Spinal cord (tissue), 10 donors: ENCODE measurements at places on chromosomes 12 and 14.

- DNase-seq: no peak
These were observed 96.1 kb downstream of the FLRT2 start for GRCh38 chr14:85625925-85626585.

GRCh38 chr14:30994681-30995620, 30.5 kb upstream of the AP4S1 start:
- no peak for DNase-seq

DNA sequence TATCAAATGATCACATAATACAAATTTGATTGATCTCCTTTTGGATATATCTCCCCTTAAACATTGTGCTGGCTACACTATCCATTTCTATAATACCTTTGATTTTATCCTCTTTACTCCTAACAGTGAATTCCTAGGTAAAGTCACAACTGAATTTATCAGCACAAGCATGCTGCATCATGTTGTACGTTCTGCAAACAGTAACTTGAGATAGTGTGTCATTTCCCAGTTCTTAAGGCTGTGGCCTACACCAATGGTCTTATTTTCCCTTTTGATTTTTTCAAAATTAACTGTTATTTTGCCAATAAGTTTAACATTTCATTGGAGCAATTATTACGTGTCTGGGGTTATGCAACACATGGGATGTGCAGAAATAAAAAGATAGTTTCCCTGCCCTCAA, 24.8 kb downstream of the PRKCH start:
- no peak for DNase-seq

DNA sequence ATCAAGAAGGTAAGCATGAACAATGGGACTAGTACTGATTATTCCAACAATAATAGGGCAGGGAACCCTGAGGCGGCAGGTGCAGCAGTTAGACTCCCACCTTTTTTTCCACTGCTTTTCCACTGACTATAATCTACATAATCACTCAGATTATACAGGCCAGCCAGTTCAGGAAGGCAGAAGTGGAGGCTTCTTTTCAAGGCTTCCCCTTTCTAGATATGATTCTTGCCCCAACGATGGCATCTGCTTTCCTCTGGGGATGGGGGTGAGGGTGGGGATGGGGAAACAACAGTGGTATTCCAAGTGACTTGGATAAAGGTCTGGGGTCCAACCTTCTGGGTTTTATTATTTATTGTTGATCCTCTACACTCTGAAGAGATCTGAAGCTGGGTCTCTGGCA, 331 bp downstream of the NCKAP1L start:
- DNase-seq: no peak

GRCh38 chr12:32532951-32533350, 133.6 kb downstream of the FGD4 start:
- no peak for DNase-seq

- DNase-seq: no peak
These were observed 1509.2 kb upstream of the SEL1L start for GRCh38 chr14:83042858-83043257.

- DNase-seq: no peak
These were observed 714.6 kb downstream of the GALC start for GRCh38 chr14:87278415-87278814.

- DNase-seq: no peak
These were observed 28.1 kb downstream of the DYRK2 start for GRCh38 chr12:67676624-67677023.

DNA sequence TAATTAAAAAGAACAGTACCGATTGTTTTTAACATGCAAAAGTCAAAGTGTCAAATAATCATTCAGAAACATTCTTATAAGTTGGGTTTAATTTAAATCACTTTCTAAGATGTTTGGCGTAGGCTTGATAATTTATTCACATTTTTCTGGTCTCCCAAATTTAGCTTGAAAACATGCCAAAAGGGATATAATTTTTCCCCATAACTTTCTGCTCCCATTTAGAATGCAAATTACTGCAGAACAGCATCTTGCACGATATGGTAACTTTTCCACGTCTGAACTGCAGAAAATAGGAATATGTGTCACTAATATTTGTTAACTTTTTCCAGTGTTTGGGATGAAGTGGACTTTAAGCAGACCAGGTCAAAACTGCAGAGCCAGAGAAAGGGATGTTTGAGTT, 1592.4 kb upstream of the SEL1L start:
- DNase-seq: no peak

DNA sequence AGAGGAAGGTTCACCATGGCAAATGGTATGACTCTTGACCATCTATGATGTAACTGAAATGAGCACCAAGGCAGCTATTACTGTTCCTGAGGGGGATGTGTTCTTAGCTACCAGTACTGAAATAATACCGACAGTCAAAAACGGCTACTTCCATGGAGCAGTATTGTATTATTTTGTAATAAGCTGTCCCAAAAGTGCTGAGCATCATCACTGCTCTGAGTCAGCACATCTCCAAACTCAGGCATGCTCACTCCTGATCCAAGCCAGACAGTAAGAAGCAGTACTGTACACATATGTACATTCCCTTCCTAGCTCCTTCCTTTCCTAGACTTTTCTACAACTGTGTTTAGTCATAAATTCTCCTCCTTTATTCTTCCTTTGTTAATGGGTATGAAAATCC, 8.6 kb downstream of the VTI1B start:
- no peak for DNase-seq

- DNase-seq: no peak
These were observed 14.9 kb downstream of the TRMT61A start for GRCh38 chr14:103543721-103544387.

DNA sequence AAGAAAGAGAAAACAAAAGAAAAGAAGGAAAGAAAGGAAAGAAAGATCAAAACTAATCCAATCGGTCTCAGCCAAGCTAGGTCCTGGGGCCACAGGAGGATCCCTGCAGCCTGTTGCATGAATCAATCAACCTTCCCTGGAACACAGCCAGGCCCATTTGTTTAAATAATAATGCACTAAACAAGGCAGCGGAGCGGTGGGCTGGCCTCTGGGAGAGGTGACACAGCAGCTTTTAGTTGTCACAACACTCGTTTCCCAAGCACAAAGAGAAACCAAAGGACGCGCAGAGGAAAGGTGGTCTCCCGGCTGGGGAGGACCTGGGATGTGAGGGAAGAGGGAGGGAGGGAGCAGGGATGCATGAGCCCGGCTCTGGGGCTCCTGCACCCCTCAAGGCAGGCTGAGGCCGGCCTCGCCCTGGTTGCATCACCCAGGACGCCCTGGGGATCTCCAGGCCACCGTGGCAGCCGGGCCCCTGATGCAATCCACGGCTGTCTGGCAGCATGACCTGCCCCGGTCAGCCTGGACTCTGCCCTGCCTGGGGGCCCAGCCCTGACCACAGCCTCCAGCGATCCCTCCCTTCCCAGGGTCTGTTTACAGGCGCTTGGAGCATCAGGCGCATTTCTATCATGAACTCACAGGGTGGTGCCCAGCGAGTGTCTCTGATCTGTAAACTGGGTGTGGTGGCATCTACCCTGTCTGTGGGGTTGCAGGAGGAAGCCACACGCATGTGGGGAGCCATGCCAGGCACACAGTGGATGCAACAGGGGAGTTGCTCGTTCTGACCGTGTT, 32.5 kb downstream of the MMP17 start:
- peak; percentile 4 for DNase-seq

GRCh38 chr12:65511134-65511834, 232.8 kb downstream of the MSRB3 start:
- DNase-seq: peak; percentile 79

DNA sequence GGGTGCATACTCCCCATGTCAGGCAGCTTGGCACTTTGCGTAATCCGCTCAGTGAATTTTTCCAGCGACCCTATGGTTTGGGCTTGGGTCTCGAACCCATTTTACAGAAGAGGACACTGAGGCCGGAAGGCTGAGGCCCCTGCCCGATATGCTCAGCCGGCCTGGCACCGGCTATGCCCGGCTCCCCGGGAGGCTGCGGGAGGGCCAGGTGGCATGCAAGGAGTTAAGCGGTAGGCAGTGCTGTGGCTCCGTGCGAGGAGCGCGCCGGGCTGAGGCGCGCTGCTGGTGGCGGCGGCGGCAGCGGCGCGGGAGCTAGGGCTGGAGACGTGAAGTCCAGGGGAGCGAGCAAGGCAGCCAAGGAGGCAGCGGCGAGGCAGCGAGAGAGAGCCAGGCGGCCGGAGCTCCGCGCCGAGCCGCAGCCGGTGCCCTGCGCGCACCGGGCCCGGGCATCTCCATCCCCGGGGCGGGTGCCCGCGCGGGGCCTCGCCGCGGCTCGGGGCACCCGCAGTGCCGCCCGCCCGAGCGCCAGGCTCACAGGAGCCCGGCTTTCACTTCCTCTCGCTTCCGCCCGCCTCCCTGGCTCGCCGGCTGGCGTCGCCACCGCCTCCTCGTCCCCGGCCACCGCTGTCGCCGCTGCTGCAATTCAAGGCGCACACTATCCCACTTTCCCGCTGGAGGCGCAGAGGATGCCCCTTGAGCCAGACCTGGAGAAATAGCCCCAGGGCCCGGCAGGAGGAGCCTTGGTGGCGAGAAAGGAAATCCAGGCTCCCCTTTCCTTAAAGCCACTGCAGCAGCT, at the start of gene WSCD2:
TSS of gene WSCD2 (plus strand) at position 272 of the 796 bp plus-strand sequence. CDS start 66,545 bp downstream, outside the sequence.
- peak; percentile 55 for DNase-seq

- DNase-seq: no peak
These were observed 18.5 kb upstream of the FKBP4 start for GRCh38 chr12:2776129-2776806.

DNA sequence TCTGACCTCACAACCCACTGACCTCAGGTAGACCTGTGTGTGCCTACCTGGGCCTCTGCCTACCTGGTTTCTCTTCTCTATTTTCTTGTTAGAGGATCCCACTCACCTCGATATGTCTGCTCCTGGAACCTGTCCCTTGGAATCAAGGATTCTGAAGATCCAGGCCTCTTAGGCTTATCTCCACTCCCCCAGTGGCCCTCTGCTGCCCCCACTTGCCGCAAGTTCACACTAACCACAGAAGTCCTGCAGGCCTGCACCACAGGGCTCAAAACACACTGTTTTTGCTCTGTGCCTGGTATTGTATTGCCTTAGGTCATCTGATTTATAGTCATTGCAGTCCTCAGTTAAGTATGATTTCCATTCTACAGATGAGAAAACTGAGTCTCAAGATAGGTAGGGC, 15.3 kb upstream of the NRXN3 start:
- DNase-seq: peak; percentile 37

DNA sequence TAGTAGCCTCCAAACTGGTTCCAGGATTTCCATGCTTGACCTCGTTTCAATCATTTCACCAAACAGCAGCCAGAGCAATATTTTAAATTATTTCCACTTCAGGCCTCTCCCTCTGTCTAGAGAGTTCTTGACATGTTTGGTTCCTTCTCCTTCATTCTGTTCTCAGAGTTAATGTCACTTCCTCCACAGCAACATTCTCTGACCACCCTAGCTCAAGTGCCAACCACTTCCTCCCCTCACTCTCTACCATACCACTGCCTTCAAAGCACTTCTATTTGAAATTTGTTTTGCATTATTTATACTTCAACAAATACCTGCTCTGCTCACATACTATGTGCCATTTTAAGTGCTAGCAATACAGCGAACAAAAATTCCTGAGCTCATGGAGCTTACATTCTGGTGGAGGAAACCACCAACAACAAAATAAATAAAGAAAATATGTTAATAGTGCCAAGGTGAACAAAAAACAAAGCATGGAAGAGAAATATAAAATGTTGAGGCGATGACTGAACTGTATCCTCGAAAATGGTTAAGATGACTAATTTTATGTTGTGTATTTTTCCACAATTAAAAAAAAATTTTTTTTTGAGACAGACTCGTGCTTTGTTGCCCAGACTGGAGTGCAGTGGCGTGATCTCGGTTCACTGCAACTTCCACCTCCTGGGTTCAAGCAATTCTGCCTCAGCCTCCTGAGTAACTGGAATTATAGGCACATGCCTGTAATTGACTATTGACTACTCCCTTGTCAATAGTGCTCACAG, 17.3 kb downstream of the BAZ1A start:
- no peak for DNase-seq

- DNase-seq: no peak
These were observed 336.7 kb downstream of the ADGRD1 start for GRCh38 chr12:131290255-131290959.

GRCh38 chr12:124152731-124153130, 142.2 kb upstream of the RFLNA start:
- DNase-seq: no peak

DNA sequence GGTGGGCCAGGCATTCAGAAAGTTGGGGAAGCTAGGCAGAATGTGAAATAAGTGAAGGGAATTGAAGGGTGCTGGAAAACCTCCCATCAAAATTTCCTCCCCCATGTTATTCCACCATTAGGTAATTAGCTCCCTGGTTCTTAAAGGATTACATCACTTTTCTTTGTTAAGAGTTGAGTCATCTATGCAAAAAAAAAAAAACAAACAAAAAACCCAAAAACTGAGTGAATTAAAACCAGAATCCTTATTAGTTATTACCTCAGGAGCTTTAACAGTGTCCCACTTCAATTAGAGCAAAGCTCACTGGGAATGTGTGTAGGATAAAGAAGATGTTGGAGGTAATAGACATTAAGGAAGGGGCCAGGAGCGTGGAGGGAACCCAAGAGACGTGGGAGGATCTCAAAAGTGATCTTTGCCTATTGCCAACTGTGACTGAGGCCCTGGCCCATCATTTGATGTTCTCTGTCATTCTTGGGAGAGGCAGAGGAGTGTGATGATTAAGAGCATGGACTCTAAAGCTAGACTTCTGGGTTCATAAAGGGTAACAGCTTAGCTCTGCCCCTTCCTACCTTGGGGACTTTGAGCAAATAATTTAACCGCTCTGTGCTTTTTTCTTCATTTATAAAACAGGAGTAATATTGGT, 364.7 kb downstream of the APAF1 start:
- DNase-seq: no peak

- no peak for DNase-seq
These were observed 13.0 kb upstream of the LEMD3 start for GRCh38 chr12:65156366-65156841.

GRCh38 chr12:59168647-59169046, 248.3 kb upstream of the LRIG3 start:
- peak; percentile 69 for DNase-seq

- no peak for DNase-seq
These were observed 21.4 kb upstream of the SEL1L start for GRCh38 chr14:81555051-81555450.

- no peak for DNase-seq
These were observed 39.7 kb upstream of the STAB2 start for GRCh38 chr12:103547376-103547775.
